Prostate gland (tissue), 2 donors: ENCODE measurements at places on chromosomes 6 and 20. TPM values are rescaled to one million over a fixed set of nuclear protein-coding genes. Genes with fewer than 3 reads are reported as not detected.
A peak's percentile ranks its signal among the peaks of the same experiment; 100 is the strongest.

GRCh38 chr6:26556263-26557070, 18.3 kb downstream of the HMGN4 start:
- no peaks in the 10 kb centered on the region for H3K4me1 ChIP-seq
- no peak overlapping the region for H3K27ac ChIP-seq
- no peaks in the 10 kb centered on the region for H3K27me3 ChIP-seq
- H3K36me3 ChIP-seq: no peaks in the 10 kb centered on the region
- H3K4me3 ChIP-seq: no peak overlapping the region

- H3K27ac ChIP-seq: no peak overlapping the region
- DNase-seq: no peak
- no peak overlapping the region for H3K4me3 ChIP-seq
- no peaks in the 10 kb centered on the region for H3K27me3 ChIP-seq
Observed at GRCh38 chr20:16179371-16179770, 393.9 kb downstream of the KIF16B start.

Gene DEFB114
- total RNA-seq: not detected

- no peak for DNase-seq
- no peaks in the 10 kb centered on the region for H3K27me3 ChIP-seq
- H3K36me3 ChIP-seq: no peaks in the 10 kb centered on the region
- H3K27ac ChIP-seq: no peak overlapping the region
- H3K4me1 ChIP-seq: no peaks in the 10 kb centered on the region
Observed at GRCh38 chr6:105900125-105900937, 185.8 kb upstream of the PRDM1 start.

- no peak overlapping the region for H3K27ac ChIP-seq
- no peaks in the 10 kb centered on the region for H3K4me1 ChIP-seq
Observed at GRCh38 chr20:37225146-37225545, 36.5 kb downstream of the GHRH start.

Gene GABRR1
- total RNA-seq: not detected

DNA sequence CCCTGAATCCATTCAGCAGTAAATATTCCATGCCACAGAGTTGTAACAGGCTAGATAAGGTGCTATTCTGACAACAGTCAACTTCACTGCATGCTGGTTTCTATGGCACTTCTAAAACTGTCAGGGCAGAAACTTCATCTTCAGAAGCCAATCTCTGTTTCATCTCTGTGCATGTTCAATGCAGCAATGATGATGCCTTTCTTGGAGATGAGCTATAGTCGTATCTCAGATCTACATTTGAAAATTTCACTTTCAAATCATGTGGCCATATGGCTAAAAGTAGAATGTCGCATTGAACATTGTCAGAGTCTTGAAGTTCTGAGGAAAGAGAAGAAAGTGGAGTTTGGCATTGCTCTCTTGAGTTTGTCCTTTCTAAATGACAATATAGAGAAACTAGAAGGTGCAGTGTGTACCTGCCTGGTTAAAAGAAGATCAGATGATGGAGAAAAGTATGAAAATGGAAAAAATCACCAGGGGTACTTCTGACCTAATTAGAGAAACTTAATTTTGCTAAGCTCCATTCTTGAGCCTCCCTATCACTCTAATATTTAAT, 49.0 kb upstream of the VSTM2L start:
- H3K4me3 ChIP-seq: no peak overlapping the region
- no peak overlapping the region for H3K27ac ChIP-seq
- H3K27me3 ChIP-seq: no peaks in the 10 kb centered on the region
- H3K4me1 ChIP-seq: no peaks in the 10 kb centered on the region
- H3K36me3 ChIP-seq: no peaks in the 10 kb centered on the region
- no peak for DNase-seq

GRCh38 chr6:41077536-41077935, 4.8 kb downstream of the NFYA start:
- H3K4me3 ChIP-seq: no peak overlapping the region
- no peak for DNase-seq
- no peaks in the 10 kb centered on the region for H3K27me3 ChIP-seq
- peaks cover 10% of the 10 kb centered on the region for H3K4me1 ChIP-seq

DNA sequence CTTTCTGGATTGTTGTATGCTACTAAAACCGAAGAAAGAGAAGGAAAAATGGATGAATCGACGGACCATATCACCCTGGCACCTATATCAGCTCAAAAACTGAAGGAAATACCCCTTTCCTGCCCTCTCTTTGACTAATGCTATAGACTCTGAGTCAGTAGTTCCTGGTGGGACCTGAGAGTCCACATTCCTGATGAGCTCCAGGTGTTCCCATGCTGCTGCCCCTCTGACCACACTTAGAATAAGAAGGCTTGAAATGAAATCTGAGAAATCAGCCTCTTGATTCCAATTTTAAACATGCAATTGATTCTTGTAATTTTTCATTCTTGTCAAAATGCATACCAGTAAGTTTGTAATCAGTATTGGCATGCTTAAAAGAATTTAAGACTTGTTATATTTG, 75.2 kb downstream of the PRL start:
- no peak overlapping the region for H3K4me3 ChIP-seq
- no peak for DNase-seq
- H3K36me3 ChIP-seq: no peaks in the 10 kb centered on the region
- no peaks in the 10 kb centered on the region for H3K27me3 ChIP-seq

Gene NUS1
- total RNA-seq: 17.5 TPM

GRCh38 chr6:135128268-135128914, 52.7 kb upstream of the MYB start:
- no peak overlapping the region for H3K4me3 ChIP-seq
- H3K27ac ChIP-seq: no peak overlapping the region
- no peaks in the 10 kb centered on the region for H3K27me3 ChIP-seq
- no peaks in the 10 kb centered on the region for H3K4me1 ChIP-seq
- no peak for DNase-seq

DNA sequence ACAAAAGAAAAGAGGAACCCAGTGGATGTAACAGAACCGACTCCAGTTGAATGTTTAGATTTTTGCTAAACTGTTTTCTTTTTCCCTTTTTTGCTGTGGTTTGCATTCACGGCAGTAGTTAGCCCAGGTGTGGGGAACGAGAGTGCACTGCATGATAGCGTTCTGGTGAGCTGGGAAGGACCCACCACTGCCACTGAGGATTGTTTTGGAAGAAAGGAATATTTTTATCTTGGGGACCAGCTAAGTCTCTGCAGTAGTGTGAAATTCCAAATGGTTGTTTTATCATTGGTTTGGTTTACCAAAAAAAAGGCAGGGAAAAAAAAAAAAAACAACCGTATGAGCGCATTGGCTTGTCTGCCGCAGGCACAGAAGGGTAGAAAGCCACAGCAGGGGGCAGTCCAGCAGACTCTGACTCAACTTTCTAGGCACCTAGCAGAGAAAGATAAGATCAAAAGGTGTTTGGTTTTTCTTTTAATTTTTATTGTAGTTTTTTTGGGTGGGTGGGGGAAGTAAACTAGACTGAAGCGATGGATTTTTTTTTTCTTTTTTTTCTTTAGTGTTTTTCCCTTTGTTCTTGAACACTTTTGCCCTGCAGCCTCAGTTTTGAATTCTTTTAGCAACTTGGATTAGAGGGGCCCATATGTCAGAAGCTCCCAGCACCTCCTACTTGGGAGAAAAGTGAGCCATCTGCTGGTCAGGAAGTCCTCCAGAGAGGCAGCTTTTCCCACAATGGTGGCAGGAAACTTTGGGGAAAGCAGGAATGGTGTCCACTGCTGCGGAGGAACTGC, 13.5 kb upstream of the RAB5IF start:
- no peaks in the 10 kb centered on the region for H3K36me3 ChIP-seq
- H3K27me3 ChIP-seq: no peaks in the 10 kb centered on the region
- no peak overlapping the region for H3K27ac ChIP-seq
- no peak overlapping the region for H3K4me3 ChIP-seq
- no peaks in the 10 kb centered on the region for H3K4me1 ChIP-seq

DNA sequence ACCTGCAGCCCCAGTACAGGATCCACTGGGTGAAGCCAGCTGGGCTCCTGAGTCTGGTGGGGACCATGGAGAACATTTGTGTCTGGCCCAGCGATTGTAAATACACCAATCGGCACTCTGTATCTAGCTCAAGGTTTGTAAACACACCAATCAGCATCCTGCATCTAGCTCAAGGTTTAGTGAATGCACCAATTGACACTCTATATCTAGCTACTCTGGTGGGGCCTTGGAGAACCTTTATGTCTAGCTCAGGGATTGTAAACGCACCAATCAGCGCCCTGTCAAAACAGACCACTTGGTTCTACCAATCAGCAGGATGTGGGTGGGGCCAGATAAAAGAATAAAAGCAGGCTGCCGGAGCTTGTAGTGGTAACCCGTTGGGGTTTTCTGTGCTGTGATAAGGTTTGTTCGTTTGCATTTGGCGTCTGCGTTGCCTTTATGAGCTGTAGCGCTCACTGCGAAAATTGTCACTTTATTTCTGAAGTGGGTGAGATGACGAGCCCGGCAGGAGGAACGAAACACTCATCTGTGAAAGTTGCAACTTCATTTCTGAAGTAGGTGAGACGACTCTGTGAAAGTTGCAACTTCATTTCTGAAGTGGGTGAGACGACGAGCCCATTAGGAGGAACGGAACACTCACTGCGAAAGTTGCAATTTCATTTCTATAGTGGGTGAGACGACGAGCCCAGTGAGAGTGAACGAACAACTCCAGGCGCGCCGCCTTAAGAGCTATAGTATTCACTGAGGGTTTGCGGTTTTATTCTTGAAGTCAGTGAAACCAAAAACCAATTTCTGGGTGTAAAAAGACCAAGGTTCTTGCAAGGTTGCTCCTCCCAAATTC, 31.1 kb downstream of the SERPINB6 start:
- H3K27ac ChIP-seq: no peak overlapping the region
- no peak overlapping the region for H3K4me3 ChIP-seq
- H3K27me3 ChIP-seq: no peaks in the 10 kb centered on the region
- DNase-seq: no peak
- no peaks in the 10 kb centered on the region for H3K36me3 ChIP-seq

Gene GJA10
- total RNA-seq: not detected

GRCh38 chr6:160400446-160400845, 52.3 kb downstream of the SLC22A3 start:
- peaks cover 4% of the 10 kb centered on the region for H3K4me1 ChIP-seq
- peak overlapping the region; percentile 82 for H3K27ac ChIP-seq
- peak; percentile 57 for DNase-seq
- H3K27me3 ChIP-seq: no peaks in the 10 kb centered on the region

DNA sequence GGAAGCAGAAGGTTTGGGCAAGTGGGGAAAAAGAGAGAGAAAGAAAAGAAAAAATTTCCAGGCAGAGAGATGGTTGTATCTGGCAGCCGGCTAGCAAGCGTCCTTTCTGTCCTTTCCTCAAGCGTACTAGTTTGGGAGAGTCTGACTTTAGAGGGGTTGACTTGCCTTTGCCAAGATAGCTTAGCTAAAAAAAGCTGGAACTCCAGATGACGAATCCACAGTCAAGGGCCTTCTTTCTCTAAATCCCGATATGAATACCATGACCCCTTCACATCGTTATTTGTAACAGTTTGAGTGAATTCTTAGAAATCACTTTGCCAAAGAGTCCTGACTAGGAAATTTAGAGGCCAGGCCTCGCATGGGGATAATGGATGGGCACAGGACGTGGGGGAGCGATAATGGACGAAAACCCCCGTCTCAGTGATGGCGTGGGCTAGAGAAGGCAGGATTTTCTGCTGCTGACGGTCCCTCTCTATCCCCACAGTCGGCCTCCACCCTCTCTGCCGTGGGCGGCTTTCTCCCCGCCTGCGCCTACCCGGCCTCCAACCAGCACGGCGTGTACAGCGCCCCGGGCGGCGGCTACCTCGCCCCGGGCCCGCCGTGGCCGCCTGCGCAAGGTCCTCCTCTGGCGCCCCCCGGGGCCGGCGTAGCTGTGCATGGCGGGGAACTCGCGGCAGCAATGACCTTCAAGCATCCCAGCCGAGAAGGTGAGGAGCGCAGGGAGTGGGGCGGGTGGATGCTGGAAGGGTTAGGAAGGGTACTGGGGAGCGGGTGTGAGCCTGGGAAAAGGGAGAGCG, 3.5 kb downstream of the PAX1 start:
- H3K27me3 ChIP-seq: peaks cover 49% of the 10 kb centered on the region
- no peaks in the 10 kb centered on the region for H3K4me1 ChIP-seq
- no peak for DNase-seq
- no peak overlapping the region for H3K4me3 ChIP-seq
- no peaks in the 10 kb centered on the region for H3K36me3 ChIP-seq

Gene RCAN2
- total RNA-seq: 14.2 TPM

GRCh38 chr6:25888626-25889025, 14.6 kb upstream of the SLC17A3 start:
- H3K36me3 ChIP-seq: no peaks in the 10 kb centered on the region
- no peaks in the 10 kb centered on the region for H3K4me1 ChIP-seq
- H3K27ac ChIP-seq: no peak overlapping the region
- H3K27me3 ChIP-seq: no peaks in the 10 kb centered on the region

GRCh38 chr6:144104898-144105487, 9.6 kb upstream of the SF3B5 start:
- H3K27ac ChIP-seq: no peak overlapping the region
- DNase-seq: peak; percentile 58
- H3K4me3 ChIP-seq: no peak overlapping the region
- H3K27me3 ChIP-seq: no peaks in the 10 kb centered on the region
- no peaks in the 10 kb centered on the region for H3K4me1 ChIP-seq
- no peaks in the 10 kb centered on the region for H3K36me3 ChIP-seq

Gene DCBLD1
- total RNA-seq: 17.6 TPM

GRCh38 chr20:24708411-24709295, 239.2 kb downstream of the SYNDIG1 start:
- no peak overlapping the region for H3K4me3 ChIP-seq
- H3K36me3 ChIP-seq: no peaks in the 10 kb centered on the region
- no peak overlapping the region for H3K27ac ChIP-seq
- DNase-seq: no peak

GRCh38 chr6:133555685-133556084, 314.5 kb downstream of the EYA4 start:
- H3K4me1 ChIP-seq: no peaks in the 10 kb centered on the region
- DNase-seq: no peak
- H3K27ac ChIP-seq: no peak overlapping the region
